ELR (cell line): ENCODE measurements at places on chromosomes 12 and 14.
A peak's percentile ranks its signal among the peaks of the same experiment; 100 is the strongest.

GRCh38 chr14:87233806-87234384 lies 759.1 kb downstream of the GALC start:
- DNase-seq = no peak

DNA sequence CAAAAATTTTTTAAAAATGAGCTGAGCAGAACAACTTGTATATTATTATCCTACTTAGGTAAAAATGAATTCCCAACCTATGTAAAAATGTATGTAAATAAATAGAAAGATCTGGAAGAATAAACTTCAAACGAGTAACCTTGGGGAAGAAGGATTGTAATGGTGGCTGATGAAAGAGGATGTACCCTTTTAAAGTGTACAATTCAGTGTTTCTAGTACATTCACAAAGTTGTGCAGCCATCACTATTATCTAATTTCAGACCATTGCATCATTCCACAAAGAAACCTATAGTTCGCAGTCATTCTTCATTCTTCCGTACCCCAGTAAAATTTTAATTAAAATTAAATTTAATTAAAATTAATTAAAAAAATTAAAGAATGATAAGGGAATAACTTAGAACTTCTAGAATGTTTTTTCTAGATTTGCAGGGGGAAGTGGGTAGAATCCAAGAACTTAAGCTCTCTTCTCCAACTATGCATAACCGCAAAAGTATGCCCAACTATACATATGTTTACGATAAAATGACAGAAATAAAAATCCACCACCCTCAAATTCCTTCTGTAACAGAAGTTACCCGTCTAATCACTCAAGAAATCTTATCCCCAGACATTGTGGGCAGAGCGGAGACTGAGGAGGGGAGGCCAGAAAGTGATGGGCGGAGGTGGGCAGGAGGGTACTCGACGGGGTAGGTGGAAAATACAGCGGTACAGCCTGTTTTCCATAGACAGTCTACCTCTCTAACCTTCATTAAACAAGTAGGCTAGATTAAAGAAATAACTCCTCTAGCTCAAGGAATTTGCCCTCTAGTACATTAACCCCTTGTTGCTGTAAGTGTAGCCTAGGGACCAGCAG lies 921 bp downstream of the DEPDC4 start:
- no peak for DNase-seq

GRCh38 chr12:89991807-89992590 lies 283.4 kb upstream of the ATP2B1 start:
- no peak for DNase-seq

DNA sequence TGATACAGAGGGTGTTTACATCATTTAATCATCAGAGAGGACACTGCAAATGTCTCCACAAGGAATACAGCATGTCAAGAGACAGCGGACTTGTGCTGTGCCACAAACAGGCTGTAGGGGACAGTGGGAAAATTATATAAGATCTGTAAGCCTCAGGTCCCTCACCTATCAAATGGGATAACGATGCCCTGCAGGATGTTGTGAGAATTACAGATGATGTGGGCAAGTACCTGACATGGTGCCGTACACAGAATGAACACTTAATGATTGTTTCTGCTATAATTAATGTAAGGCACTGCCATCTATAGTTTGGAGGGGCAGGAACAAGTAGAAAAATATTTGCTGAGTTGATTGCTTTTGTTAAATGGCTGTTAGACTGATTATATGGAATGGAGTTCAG lies 81.9 kb upstream of the GTF2A1 start:
- peak; percentile 11 for DNase-seq

DNA sequence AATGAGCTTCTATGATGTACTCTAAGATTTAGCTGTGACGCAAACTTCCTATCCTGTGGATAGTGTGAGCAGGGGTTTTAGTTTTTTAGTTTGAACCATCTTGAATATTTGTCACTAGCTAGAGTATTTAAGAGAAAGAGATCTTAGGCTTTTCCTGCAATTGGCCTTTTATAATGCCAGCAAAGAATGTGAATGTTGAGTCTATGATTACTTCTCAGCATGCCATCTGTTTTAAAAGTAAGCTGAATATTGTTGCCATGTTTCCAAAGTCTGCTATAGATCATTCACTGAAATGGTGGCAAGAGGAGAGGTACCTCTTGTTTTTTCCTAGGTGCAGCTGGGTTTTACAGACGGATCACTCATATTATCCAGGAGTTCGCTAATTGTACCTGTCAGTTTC lies 1783.6 kb upstream of the FLRT2 start:
- no peak for DNase-seq

DNA sequence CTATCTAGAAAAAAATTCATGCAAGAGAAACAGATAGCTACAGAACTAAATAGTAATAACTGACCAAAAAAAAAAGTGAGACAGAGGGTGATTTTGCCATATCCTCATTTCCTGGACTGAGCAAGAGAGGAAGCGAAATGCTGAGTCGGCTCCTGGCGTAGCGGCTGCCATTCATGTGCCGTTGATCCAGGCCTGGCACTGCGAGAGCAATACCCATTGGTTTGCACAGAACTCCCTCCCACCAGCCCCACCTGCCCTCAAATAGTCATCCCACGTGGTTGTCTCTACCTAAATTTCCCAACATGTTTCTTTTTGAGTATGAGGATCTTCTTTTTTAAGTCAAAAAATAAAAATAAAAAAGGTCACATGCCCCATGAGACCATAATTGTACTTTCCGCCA lies 9.4 kb upstream of the WNT5B start:
- DNase-seq = no peak

DNA sequence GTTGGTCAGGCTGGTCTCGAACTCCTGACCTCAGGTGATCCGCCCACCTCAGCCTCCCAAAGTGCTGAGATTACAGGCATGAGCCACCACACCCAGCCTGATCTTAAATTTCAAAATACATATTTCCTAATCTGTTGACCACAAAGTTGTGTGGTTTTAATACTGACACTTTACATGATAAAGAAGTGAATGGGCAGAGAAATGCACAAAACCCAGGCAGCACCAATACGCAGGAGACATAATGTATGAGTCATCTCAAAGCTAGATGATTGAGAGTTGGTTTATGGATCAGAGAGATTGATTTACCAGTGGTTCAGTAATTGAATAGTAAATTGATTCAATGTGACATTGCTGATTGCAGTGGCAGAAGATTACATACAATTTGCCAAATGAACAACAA lies 19.2 kb upstream of the PPP2R5E start:
- no peak for DNase-seq
